ENCODE measurements at places on chromosomes 7 and 10.

DNA sequence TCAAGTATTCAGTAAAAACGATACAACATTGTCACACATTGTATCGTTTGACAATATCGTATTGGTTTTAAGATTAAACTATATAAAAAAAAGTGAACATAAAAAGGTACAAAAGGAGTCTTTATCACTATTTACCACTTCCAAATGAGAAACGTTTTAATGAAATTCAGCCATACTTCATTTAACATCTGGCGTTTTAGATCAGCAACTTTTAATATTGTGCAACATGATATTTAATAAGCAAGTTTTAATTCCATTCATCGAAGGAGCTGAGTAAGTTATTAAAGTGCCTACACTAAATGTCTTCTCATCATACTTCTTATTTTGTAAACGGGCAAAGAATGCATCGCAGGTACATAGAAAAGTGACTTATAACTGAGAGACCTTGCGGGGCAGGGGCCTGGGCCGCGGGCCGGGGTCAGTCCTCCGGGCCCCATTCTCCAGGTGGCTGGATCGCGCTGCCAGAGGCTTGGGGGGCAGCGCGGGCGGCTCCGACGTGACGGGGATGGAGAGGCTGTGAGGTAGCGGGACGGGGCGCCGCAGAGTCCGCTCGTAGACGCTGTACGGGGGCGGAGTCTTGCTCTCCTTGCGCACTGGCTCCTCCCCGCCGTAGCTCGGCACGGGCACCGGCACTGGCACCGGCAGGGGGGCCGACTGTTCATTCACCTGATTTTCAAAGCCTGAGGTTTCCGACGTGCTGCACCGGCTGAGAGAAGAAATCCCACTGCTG, 165.8 kb upstream of the IMMP2L start:
- no peak for DNase-seq
- no peak overlapping the region for H3K27ac ChIP-seq
- no peaks in the 10 kb centered on the region for H3K36me3 ChIP-seq
- H3K4me1 ChIP-seq, result no peaks in the 10 kb centered on the region
- H3K27me3 ChIP-seq, result no peaks in the 10 kb centered on the region
- H3K4me3 ChIP-seq, result no peak overlapping the region

- no peak overlapping the region for H3K27ac ChIP-seq
- peaks cover 3% of the 10 kb centered on the region for H3K36me3 ChIP-seq
- DNase-seq, result no peak
- peaks cover 7% of the 10 kb centered on the region for H3K4me1 ChIP-seq
Observed at GRCh38 chr10:7133278-7133677, 277.6 kb downstream of the SFMBT2 start.

DNA sequence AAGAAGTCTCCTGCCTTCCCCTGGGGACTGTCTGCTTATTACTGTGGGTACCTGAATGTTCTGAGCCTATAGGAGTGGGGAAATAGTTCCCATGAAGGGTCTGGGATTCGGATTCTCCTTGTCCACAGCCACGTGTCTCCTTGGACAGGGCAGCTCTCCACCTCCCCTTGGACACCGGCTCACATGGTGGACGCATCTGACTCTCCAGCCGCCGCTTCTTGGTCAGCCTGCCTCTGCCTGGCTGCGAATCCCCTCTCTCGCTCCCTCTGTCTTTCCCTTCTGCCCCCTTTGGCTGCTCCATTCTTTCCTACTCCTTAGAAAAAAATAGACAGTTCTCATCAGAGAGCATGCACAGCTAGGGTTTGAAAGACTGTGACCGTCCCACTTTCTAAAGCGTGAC, 46.9 kb downstream of the JAKMIP3 start:
- H3K27me3 ChIP-seq, result no peaks in the 10 kb centered on the region
- no peaks in the 10 kb centered on the region for H3K36me3 ChIP-seq
- no peak overlapping the region for H3K27ac ChIP-seq
- no peak overlapping the region for H3K4me3 ChIP-seq
- no peak for DNase-seq

DNA sequence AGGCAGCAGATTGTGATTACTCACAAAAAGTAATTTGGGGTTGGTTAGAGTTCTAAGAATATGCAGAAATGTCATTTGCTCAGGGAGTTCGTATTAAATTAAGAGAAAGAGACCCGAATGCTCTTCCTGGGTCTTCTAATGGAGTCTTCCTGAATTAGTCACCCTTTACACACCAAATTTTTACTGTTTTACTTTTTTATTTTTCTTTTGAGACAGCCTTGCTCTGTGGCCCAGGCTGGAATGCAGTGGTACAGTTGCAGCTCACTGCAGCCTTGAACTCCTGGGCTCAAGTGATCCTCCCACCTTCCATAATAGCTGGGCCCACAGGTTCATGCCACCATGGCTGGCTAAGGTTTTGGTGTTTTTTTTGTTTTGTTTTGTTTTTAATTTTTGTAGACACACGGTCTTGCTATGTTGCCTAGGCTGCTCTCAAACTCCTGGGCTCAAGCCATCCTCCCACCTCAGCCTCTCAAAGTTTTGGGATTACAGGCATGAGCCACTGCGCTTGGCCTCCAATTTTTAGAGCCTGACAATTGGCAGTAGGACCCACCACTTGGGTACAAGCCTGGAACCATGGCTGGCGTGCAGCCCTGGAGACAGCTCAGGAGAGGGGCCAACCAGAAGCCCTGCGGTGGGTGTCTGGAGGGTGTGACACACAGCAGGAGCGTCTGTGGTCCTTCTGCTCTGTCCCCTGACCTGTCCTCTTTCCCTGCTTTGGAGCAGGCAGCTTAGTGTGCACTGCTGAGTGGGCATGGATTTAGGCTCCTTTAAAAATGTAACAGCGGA, 16.4 kb upstream of the BHLHA15 start:
- no peak overlapping the region for H3K4me3 ChIP-seq
- no peak overlapping the region for H3K27ac ChIP-seq
- H3K27me3 ChIP-seq, result no peaks in the 10 kb centered on the region
- DNase-seq, result no peak

DNA sequence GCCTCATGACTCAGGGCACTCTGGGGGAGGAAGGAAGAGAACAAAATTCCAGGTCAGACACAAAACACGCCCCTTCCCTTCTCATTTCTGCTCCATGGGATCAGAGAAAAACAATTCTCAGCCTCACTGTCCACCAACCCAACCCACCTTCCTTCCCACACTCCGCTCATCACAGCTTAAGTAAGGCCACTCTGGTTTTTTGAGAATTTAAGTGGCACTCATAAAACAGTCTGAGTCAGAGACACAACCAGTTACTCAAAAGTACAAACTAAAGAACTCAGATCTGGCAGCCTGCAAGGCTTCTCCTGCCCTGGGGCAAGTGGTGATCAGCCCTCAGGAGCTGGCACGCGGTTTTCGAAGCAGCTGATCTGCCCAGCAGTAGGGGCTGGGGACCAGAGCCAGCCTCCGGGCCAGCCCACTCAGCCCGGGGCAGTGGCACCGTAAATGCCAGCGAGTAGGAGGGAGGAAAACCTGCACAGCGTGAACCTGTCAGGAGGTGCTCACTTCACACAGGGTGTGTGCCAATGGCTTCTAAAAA, 39.1 kb upstream of the ABLIM1 start:
- H3K36me3 ChIP-seq, result no peaks in the 10 kb centered on the region
- peaks cover 35% of the 10 kb centered on the region for H3K27me3 ChIP-seq
- peaks cover 7% of the 10 kb centered on the region for H3K4me1 ChIP-seq
- no peak overlapping the region for H3K27ac ChIP-seq

DNA sequence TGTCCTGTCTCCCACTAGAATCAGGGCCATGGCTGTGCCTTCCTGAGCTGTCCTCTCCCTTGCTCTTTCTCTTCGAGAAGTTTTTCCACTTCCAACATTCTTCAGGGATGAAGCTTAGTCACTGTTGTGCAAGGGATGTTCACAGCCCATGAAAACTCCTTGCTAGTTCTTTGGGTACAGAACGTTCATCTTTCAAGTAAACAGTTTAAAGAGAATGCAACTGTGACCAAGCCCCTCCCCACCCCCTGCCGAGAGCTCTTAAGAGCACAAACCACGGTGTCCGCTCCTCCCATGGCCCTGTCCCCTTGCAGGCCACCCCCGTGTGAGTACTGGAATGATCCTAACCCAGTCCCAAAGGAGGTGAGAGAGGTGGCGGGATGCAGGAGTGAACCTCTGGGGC, 161.1 kb upstream of the RHEB start:
- no peak for DNase-seq
- H3K27ac ChIP-seq, result no peak overlapping the region
- peaks cover 2% of the 10 kb centered on the region for H3K27me3 ChIP-seq
- no peaks in the 10 kb centered on the region for H3K36me3 ChIP-seq

GRCh38 chr7:47587351-47587750, 5.4 kb upstream of the TNS3 start:
- no peak for DNase-seq
- H3K27ac ChIP-seq, result no peak overlapping the region
- no peaks in the 10 kb centered on the region for H3K36me3 ChIP-seq
- no peaks in the 10 kb centered on the region for H3K4me1 ChIP-seq
- no peak overlapping the region for H3K4me3 ChIP-seq
